ENCODE measurements at places on chromosomes 7 and 10.

GRCh38 chr7:83937930-83938329 lies 256.7 kb downstream of the SEMA3A start:
- DNase-seq: no peak

DNA sequence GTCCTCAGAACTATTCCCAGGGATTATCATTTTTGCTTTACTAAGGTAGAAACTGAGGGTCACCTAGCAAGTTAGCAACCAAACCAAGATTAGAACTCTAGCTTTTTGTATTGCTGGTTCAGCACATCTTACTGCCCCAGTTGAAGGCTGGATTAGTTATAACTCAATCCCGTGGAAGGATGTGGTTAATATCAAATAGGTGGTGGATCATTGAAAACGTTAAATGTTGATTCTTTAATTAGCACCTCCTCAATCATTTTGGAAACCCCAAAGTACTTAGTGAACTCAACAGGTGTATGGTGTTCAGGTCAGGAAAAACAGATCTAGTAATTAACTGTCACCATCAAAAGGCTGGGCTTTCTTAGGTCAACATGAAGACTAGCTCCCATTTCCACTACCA lies 152.4 kb downstream of the ARID5B start:
- DNase-seq: no peak

DNA sequence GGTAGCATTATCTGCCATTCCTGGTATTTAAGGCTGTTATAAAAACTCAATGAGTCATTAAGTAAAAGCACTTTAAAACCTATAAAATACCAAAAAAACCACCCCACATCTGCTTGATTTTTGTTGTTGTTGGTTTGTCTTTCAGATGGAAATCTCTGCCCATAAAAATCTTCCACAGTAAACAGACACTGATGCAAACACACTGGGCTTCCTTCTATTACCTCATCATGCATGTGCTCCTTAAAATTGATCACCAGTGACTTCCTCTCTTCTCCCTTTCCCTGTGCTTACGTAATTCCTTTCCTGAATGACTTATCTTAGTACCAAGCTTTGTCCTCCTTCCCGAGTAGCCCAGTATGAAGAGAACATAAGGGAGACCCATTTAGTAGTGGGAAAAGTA lies 167.2 kb downstream of the EVX1 start:
- no peak for DNase-seq

GRCh38 chr10:77068969-77069368 lies 568.6 kb downstream of the KCNMA1 start:
- DNase-seq: peak; percentile 3

- no peak for DNase-seq
Observed at GRCh38 chr10:96341219-96342182, 17.3 kb downstream of the OPALIN start.

- DNase-seq: no peak
Observed at GRCh38 chr10:110387983-110388686, 83.4 kb upstream of the SMNDC1 start.

DNA sequence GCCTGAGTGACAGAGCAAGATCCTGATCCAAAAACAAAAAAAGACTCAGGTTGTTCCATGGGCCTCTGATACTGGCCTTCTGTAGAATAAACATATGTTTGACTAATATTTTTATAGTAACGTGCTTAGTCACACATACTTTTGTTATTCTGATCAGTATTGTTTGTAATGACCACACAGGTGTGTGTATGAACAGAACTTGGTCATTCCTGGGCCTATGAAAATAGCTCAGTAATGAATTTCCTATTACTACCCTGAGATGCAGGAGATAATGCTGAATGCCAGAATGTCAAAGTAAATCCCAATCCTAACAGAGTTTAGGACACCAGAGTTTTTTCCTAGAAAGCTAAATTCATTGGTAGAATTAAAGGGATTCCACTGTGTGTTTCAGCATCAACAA lies 108.7 kb downstream of the DOCK4 start:
- DNase-seq: no peak

DNA sequence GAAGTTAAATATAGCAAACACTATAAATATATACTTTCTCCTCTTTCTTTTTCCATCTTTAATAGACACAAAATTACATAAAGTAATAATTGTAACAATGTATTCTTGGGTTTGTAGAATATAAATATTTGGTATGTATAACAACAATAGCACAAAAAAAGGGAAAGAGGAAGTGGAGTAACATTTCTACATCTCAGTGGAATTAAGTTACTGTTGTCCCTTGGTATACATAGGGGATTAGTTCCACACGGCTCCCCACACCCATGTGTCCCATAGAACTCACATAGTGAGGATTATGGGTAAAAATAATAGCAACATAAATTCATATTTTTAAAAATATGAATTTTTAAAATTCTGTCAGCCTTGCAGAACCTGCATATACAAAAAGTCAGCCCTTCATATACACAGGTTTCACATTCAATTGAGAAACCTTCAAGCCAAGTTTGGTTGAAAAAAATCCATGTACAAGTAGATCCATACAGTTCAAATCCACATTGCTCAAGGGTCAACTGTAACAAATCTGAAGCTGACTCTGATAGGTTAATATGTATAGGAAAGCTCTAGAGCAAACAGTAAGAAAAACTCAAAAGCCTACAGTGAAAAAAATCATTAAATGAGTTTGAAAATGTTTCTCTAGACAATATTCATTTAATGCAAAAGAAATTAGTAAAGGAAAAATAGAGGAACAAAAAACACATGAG lies 92.4 kb downstream of the HYCC1 start:
- no peak for DNase-seq
